ENCODE measurements at places on chromosomes 4 and X. TPM values are rescaled to one million over a fixed set of nuclear protein-coding genes. Genes with fewer than 3 reads are reported as not detected.

Gene CCKAR
- not detected for total RNA-seq

Gene CENPVL2
- not detected for total RNA-seq

Gene PPP1R3F
- total RNA-seq: 20.9 TPM

DNA sequence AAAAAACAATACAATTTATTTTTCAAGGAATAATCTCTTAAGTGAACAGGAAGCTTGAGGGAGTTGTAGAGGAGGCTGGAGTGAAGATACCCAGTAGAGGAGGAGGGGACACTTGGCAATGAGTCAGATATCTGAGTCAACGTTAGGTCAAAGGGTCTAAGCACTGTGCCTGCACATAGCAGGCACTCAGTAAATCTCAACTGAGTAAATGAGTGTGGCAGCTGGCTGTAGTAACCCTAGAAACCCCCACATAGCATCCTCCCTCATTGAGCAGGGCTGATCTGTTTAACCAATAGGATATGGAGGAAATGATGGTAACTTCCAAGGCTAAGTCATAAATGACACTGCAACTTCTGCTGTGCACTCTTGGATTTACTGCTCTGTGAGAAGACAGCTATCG, 186.0 kb upstream of the FAM241A start:
- no peak for DNase-seq
- H3K27ac ChIP-seq: no peak overlapping the region

DNA sequence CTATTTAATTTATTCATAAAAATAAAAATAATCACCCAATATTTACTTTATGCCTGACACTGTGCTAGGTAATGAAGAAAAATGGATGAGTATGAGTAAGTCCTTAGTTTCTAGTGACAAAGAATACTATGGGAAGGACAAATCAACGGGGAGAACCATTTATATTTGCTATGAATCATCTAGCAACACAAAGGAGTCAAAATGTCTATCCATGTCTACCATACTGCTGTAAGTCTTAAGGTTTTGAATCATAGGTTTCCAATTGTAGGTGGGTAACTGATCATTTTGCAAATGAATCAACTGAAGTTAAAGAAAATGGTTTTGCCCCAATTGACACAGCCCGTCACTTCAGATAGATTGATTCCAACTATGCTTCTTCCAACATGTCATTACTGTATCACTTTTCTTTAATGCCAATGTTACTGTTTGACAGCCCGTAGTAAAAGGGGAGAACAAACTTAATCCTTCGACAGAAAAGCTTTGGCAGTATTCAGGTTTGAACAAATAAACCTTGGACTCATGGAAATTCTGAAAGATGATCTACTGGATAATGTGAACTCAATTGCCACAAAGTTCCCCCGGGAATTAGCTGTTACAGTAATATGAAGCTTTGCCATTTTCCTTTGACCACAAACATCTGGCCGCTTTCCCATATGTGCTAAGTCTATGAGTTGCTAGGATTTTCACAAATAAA, 3.2 kb downstream of the TDO2 start:
- H3K27ac ChIP-seq: no peak overlapping the region
- H3K27me3 ChIP-seq: no peaks in the 10 kb centered on the region
- peak; percentile 33 for DNase-seq
- H3K4me3 ChIP-seq: no peak overlapping the region
- no peaks in the 10 kb centered on the region for H3K36me3 ChIP-seq

DNA sequence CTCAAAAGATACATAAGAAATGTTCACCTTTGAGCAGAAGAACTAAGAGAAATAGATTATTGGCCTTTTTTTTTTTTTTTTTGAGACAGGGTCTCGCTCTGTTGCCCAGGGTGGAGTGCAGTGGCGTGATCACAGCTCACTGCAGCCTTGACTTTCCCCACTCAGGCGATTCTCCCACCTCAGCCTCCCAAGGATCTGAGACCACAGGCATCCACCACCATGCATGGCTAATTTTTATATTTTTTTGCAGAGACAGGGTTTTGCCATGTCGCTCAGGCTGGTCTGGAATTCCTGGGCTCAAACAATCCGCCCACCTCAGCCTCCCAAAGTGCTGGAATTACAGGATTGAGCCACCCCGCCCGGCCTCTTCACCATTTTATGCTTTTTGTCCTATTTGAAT, 2.9 kb upstream of the TLR6 start:
- peaks cover 22% of the 10 kb centered on the region for H3K4me1 ChIP-seq
- DNase-seq: no peak
- no peak overlapping the region for H3K4me3 ChIP-seq
- no peaks in the 10 kb centered on the region for H3K27me3 ChIP-seq
- H3K27ac ChIP-seq: no peak overlapping the region

DNA sequence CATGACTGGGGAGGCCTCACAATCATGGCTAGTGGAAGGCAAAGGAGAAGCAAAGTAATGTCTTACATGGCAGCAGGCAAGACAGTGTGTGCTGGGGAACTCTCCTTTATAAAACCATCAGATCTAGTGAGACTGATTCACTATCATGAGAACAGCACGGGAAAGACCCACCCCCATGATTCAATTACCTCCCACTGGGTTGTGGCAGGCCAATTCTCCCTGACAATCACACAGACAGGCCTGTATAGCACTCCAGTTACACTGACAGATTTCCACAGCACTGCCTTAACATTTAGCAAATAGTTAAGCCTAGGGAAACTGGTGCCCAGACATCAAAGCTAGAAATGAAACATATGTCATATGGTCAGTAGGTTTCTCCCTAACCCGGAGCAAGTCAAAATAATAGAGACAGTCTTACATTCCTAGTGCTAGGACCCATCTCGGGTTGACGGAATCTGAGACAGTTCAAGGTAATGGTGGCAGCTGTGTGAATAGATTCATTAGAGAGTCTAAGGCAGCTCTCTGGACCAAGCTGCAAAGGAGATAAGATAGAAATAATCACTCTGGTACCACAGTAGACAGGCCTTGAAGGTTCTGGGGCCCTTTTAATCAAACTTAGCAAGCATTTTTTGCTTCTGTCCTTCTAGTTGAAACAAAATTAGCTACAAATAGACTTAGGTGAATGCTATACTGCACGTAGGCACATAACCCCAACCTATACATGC, 9.4 kb upstream of the HERC5 start:
- no peaks in the 10 kb centered on the region for H3K4me1 ChIP-seq
- no peak overlapping the region for H3K27ac ChIP-seq
- no peak overlapping the region for H3K4me3 ChIP-seq
- peaks cover 2% of the 10 kb centered on the region for H3K36me3 ChIP-seq
- DNase-seq: no peak

DNA sequence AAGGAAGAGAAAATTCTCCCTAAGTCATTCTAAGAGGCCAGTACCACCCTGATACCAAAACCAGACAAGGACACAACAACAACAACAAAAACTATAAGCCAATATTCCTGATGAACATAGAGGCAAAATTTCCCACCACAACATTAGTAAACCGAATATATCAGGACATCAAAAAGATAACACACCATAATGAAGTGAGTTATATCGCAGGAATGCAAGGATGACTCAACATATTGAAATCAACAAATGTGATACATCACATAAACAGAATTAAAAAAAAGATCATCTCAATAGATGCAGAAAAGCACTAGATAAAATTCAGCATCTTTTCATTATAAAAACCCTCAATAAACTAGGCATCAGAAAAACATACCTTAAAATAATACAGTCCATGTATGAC, 1844.4 kb upstream of the PCDH10 start:
- no peak overlapping the region for H3K27ac ChIP-seq
- H3K27me3 ChIP-seq: no peaks in the 10 kb centered on the region
- H3K4me1 ChIP-seq: no peaks in the 10 kb centered on the region
- DNase-seq: no peak
- H3K36me3 ChIP-seq: no peaks in the 10 kb centered on the region

DNA sequence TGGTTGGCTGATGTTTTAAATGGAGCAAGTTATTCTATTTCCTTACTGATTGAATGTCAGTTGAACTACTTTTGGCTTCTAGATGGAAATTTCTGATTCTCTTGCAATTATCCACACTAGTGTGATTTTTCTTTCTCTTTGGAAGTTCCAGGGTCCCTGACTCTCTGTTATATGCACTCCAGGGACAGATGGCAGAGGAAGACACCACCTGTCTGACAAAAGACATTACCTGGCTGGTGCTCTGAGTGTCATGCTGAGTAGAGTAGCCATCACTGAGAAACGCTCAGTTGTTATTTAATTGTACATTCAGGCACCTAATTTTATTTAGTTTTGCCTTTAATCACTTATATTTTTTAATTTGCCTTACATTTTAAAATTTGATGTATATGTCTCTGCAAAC, 105.4 kb upstream of the TLL1 start:
- no peak overlapping the region for H3K4me3 ChIP-seq
- no peaks in the 10 kb centered on the region for H3K36me3 ChIP-seq
- no peak for DNase-seq
- no peaks in the 10 kb centered on the region for H3K27me3 ChIP-seq
- H3K4me1 ChIP-seq: no peaks in the 10 kb centered on the region

- H3K27me3 ChIP-seq: peaks cover 20% of the 10 kb centered on the region
- H3K36me3 ChIP-seq: no peaks in the 10 kb centered on the region
- no peaks in the 10 kb centered on the region for H3K4me1 ChIP-seq
- peak overlapping the region; percentile 44 for H3K4me3 ChIP-seq
- DNase-seq: no peak
- no peak overlapping the region for H3K27ac ChIP-seq
Observed at GRCh38 chrX:33725535-33726210, 406.4 kb downstream of the FAM47A start.

GRCh38 chr4:80788798-80789197, 241.7 kb upstream of the BMP3 start:
- no peak overlapping the region for H3K27ac ChIP-seq
- H3K36me3 ChIP-seq: no peaks in the 10 kb centered on the region
- H3K27me3 ChIP-seq: no peaks in the 10 kb centered on the region
- no peak for DNase-seq
- no peak overlapping the region for H3K4me3 ChIP-seq

DNA sequence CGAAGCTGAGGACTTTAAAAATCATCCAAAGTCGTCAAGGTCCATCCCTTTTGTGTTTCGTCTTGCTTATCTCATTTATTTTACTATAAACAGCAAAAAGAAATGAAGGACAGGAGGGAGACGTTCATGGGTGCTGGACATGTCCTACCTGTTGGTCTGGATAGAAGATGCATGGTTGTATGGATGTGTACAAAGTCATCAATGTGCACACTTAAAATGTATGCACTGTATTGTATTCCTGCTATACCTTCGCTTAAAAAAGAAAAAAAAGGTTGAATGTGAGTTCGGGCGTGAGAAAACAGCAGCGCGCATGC, 313 bp upstream of the BLOC1S4 start:
- peak overlapping the region; percentile 76 for H3K4me3 ChIP-seq
- no peaks in the 10 kb centered on the region for H3K36me3 ChIP-seq

- DNase-seq: no peak
- H3K4me1 ChIP-seq: no peaks in the 10 kb centered on the region
- H3K27me3 ChIP-seq: no peaks in the 10 kb centered on the region
- no peaks in the 10 kb centered on the region for H3K36me3 ChIP-seq
- no peak overlapping the region for H3K27ac ChIP-seq
- no peak overlapping the region for H3K4me3 ChIP-seq
Observed at GRCh38 chr4:113811359-113811758, 49.8 kb upstream of the CAMK2D start.

DNA sequence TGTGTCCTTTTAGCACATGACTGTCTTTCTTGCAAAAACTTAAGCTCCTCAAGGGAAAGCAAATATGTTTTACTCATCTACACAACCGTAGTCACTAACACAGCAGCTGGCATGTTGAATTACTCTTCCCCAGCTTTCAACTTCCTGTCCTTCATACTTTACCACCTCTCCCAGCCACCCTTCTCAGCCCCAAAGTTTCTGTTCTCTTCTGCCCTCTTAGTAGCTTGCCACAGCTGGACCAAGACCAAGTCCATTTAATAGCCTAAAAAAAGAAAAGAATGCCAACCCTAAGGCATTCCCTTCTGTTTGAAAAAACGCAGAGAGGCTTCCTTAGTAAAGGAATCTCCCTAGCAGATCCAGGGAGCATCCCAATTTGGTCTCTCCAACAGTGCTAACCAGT, 36.8 kb downstream of the SRPX2 start:
- H3K4me1 ChIP-seq: no peaks in the 10 kb centered on the region
- H3K27ac ChIP-seq: no peak overlapping the region
- no peaks in the 10 kb centered on the region for H3K36me3 ChIP-seq
- no peak overlapping the region for H3K4me3 ChIP-seq

DNA sequence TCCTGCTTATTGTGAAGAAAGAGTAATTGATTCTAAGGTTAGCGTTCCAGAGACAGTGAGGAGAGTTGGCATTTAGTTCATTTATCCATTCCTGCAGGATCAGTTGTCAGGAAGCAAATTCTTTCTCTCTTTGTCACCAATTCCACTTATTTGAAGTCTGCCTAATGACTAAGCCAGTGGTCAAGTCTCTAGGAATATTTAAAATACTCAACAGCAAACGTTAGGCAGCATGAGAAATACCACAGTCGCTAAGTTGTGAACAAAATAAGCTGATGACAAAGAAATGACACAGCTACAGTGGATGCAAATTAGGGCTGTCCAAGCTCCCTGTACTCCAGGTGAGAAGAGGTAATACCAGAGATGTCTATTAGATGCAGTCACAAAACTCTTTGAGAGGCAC, 6.6 kb upstream of the MAGEB17 start:
- H3K27ac ChIP-seq: no peak overlapping the region
- no peaks in the 10 kb centered on the region for H3K27me3 ChIP-seq
- H3K4me3 ChIP-seq: no peak overlapping the region
- H3K36me3 ChIP-seq: no peaks in the 10 kb centered on the region
- H3K4me1 ChIP-seq: no peaks in the 10 kb centered on the region
- DNase-seq: no peak

DNA sequence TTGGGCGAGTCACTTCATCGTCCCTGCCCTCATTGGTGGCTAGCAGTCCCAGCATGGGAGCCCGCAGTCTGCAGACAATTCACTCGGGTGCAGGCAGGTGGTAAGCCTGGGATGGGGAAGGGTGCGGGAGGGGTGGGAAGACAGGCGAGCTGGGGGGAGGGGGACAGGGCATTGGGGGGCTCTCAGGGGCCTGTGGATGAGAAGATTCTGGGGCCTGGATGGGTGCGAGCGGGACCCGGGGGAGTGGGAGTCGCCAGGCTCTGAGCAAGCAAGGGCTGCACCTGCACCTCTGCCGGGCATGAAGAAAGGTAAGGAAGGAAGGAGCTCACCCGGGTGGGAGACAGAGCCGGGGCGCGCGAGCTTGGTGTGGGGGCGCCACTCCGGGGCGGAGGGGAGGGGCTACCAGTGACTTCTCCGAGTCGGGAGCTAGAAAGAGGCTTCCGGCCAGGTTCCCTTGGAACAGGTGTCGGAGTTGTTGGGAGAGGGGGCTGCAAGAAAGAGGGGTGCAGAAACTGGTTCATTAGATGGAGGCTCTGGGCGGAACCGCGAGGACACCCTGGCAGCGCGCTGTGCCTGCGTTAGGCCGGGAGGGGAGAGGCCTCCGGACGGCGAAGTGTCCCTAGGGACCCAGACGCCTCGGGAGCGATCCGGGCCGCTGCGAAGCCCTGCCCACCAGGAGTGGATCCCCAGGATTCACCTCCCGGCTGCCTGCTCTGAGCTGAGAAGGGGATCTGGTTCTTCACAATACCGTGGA, 103.4 kb upstream of the PDLIM3 start:
- peaks cover 22% of the 10 kb centered on the region for H3K4me1 ChIP-seq
- H3K4me3 ChIP-seq: peak overlapping the region; percentile 33
- H3K27me3 ChIP-seq: no peaks in the 10 kb centered on the region
- H3K27ac ChIP-seq: no peak overlapping the region
- no peak for DNase-seq
- H3K36me3 ChIP-seq: peaks cover 23% of the 10 kb centered on the region
